ENCODE measurements at places on chromosomes 3 and 15.

GRCh38 chr3:52231502-52232278 is 6.2 kb upstream of the TLR9 start:
- peak; percentile 84 for DNase-seq

DNA sequence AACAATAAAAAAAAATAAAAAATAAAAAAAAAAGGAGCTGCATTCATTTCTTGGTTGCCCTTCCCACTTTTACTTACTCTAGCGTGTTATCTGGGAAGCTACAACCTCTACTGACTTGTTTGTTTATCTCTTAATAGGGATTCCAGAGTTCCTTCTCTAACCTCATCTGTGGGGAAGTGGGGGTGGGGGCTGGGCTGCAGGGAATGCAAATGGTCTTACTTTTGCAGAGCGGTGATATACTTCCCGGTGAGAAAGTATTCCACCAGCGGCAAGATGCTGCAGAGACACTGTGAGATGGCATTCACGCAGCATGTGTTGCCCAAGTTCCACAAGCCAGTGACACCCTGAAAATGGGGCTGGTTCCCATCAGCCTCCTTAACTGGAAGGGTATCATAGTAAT is 2.1 kb downstream of the USP50 start:
- DNase-seq = no peak

DNA sequence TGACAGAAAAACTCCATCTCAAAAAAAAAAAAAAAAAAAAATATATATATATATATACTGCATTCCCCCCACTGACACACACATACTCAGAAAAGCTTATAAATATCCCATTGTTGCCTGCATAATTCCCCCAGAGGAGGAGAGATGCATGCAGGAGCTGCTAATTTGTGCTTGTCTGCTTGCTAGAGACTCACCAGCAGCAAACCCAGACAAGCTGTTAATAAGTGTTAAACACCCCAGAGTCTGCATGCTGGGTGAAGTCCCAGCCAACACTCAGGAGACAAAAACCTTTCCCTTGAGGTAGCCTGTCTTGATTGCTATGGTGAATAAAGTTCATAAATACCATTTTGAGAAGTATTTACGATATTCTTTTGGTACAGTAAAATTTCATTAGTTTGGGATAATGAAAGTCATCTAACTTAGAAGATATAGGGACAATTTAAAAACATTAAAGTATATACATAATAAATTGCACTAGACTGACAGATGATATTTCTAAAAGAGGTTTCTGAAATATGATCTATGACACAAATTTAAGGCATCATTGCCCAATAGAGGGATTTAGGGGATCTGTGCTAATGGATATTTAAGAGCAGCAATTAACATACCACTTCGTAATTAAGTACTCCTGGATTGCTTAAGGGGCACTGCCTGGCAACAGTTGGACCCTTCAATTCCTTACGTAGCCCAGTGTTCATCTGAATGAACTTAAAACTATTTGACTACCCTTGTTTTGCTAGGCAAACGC is 400.0 kb upstream of the C2CD4B start:
- DNase-seq = no peak

DNA sequence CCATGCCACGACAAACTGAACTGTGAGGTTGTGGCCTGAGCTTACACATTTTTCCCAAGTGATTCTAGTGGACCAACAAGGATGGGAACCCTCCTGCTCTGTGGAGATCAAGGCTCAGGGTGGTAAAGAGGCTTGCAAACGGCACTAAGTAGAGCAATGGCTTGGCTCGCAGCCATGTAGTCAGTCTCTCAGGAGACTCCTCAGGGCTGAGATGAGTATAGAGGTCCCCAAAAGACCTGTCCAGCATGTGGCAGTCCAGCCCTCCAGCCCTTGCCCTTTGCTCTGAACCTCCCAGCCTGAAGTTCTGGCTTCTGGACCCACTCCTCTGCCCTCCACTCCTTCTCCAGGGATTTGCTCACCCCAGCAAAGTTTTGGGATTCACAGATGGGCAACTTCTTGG is 8.3 kb upstream of the CAMP start:
- no peak for DNase-seq

DNA sequence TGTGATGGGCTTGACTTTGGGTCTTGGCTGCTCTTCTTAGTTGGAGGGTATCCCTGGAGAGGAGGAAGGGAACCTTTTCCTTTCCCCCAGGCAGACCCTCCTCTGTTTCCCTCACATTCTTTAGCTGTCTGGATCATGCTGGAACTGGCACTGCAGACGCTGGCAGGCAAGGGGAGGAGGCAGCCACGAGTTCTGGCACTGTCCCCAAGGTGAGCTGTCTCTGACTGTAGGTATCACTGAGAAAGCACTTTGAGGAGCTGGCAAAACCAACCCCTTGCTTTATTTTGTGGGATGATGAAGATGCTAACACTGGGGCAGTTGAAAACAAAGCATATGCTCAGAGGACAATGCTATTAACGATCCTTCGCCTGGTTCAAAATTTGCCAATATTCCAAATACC is 175.0 kb downstream of the SOX2 start:
- no peak for DNase-seq

- no peak for DNase-seq
These were observed 4.5 kb upstream of the WWTR1 start for GRCh38 chr3:149662240-149662887.

- no peak for DNase-seq
These were observed 43.8 kb downstream of the SPATA16 start for GRCh38 chr3:173096994-173097785.

DNA sequence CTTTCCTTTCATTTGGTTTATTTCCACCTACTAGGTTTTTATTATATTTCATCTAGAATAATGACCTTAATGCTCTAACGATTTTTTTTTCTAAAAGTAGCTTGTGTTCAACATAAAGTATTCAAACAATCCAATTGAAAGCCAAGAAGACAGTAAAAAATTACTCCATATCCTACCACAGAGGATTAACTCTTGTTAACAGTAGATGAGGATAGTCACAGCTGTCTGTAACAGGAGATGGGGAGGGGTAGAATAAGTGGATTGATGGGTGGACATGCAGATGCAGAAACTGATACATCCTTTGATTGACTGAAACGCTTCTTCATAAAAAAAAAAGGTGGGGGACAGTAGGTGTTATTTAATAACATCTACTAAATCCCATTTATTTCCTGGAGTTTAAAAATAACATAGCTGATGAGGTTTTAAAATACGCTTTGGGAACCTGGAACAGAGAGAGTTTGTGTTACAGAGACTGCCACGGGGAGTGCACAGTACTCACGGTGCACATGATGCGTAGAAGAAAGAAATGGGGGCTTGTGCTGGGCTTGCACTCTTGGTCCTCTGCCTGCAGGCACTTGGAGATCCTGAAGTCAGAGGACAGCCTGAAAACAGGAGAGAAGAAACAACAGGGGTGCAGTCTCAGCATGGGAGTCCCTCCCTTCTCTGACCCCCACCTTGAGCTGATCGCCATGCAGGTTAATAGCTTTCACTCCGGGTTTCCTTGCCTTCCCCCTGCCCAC is 226.7 kb downstream of the THSD4 start:
- DNase-seq = no peak

DNA sequence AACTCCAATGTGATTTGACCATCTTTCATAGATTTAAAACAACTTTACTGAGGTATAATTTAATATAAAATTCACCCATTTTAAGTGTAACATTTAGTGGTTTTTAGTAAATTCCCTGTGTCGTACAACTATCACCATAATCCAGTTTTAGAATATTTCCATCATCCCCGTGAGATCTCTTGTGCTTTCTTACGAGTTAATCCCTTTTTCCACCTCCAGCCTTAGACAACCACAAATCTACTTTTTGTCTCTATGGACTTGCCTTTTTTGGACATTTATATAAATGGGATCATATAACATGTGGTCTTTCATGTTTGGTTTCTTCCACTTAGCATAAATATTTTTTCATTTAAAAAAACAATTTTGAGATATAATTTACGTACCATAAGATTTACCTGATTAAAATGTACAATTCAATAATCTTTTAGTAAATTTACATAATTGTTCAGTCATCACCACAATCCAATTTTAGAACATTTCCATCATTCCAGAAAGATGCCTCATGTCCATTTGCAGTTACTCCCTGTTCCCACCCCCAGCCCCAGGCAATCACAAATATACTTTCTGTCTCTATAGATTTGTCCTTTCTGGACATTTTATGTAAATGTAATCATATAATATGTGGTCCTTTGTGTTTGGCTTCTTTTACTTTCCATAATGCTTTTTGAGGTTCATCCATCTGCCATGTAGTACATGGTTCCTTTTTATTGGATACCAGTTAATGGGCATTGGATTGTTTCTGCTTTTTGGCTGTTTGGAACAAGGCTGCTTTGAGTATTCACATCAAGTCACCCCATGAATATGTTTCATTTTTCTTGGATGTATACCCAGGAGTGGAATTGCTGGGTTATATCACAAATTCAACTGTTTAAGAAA is 3.1 kb downstream of the OXSR1 start:
- DNase-seq = no peak
